Thyroid gland (tissue), 4 donors: ENCODE measurements at places on chromosomes 1 and 21. TPM values are rescaled to one million over a fixed set of nuclear protein-coding genes. Genes with fewer than 3 reads are reported as not detected.
A peak's percentile ranks its signal among the peaks of the same experiment; 100 is the strongest.

DNA sequence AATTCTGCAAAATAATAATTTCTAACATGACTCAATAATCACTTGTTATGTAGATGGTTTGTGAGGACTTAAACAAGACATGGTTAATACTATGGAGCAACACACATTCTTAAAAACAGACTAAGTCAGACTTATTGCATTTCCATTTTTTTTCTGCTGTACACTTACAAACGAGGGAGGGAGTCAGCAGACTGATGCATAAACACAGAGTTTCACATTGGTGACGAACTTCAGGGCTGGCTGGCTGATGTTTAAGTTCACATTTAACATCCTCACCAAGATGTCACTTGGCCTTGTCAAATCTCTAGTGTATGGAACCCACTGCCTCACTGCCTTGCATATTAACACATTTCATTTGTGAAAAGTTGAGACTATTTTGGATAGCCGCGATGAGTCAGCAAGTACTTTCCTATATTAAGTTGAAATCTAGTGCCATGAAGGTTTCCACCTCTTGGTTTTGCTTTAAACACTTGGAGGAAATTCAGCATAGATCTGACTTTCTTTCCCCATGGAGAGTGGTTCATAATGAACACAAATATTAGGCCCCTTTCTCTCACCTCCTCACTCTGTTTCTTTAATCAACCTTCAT, 337.5 kb upstream of the RUNX1 start:
- no peak overlapping the region for H3K27ac ChIP-seq
- DNase-seq = no peak
- no peaks in the 10 kb centered on the region for H3K36me3 ChIP-seq
- H3K4me1 ChIP-seq = no peaks in the 10 kb centered on the region
- H3K27me3 ChIP-seq = no peaks in the 10 kb centered on the region

Gene PUSL1
- total RNA-seq = 27.3 TPM

Gene SLAMF9
- total RNA-seq = not detected

DNA sequence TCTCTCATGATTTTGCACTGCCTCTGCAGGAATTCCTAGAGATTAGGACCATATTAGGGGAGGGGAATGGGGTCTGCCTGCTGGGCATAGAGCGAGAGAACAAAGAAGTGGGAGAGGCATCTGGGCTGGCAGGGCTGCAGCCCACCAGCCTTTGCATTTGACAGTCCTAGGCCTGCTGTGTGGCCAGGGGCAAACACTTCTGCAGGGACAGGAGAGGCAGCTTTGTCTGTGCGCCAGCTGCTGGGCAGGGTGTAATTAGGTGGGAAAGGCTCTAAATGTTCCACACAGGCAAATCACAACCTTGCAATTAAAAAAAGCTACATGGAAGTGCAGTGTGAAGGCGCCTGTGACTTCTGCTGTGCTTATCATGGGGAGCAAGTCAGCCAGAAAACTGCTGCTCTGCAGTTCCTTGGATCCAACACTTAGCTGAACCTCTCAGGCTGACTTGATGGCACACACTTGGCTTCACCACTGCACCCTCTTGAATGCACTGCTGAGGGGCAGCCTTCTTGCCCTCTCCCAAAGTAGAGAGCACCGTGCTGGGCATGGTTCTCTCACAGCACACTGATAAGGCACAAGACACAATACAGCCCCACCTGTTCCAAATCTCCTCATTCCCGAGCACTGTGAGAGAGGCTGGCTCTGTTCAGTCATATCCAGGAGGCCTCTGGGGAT, 73.6 kb upstream of the TLR5 start:
- no peak for DNase-seq
- no peak overlapping the region for H3K27ac ChIP-seq
- no peaks in the 10 kb centered on the region for H3K36me3 ChIP-seq
- no peaks in the 10 kb centered on the region for H3K4me1 ChIP-seq

DNA sequence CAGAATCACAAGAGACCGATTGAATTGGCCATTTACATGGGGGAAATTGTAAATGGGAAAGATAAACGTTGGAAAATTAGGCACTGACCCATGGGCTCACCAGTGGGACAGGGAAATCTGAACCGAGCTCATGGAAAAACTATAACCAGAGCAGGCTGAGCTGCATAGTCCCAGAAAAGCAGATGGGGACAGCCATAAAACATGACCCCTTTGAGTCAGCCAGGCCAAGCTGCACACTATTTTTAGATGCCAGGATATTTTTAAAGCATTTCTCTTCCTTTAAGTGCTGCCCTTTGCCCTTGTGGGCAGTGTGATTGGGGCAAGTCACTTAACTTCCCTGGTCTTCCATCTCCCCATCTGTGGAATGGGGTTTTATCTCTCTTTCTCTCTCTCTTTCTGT, 184.1 kb downstream of the FOXD2 start:
- DNase-seq = no peak
- no peaks in the 10 kb centered on the region for H3K4me1 ChIP-seq
- no peak overlapping the region for H3K4me3 ChIP-seq
- H3K36me3 ChIP-seq = no peaks in the 10 kb centered on the region

Gene EPHA2
- 31.7 TPM for total RNA-seq

DNA sequence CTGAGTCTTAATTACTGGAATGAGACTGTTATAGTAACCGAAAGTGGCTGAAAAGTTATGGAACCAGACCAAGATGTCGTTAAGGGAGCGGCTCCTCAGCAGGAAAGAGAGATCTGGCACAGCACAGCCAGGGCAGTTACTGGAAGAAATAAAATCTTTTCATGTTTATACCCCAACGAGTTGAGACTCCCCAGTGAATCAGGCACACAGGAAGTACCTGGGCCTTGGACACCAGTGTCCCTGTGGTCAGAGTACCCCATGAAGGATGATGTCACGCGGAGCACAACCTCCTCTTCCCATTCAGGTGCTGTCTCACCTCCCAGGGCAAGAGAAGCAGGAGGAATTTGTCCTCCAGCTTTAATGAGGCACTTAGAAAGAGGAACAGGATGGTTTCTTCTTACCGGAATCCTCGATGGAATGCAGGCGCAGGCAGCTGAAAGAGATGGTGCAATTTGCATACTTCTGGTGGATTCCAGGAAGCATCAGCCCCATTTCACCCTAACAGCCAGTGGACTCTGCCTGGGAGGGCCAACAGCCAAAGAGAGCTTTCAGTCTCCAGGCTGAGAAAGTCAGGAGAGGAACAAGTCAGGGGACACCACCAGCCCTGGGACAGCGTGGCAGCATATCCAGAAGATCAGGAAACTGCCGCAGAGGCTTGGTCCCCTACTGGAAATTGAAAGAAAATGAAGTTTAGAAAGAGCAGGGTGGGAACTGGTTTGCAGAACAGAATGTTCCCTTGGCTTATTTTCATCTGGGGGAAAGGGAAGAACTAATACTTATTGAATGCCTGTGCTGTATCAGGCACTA, 35.9 kb upstream of the CTTNBP2NL start:
- H3K4me1 ChIP-seq = peaks cover 30% of the 10 kb centered on the region
- DNase-seq = peak; percentile 39
- H3K4me3 ChIP-seq = peak overlapping the region; percentile 6
- no peaks in the 10 kb centered on the region for H3K36me3 ChIP-seq
- no peaks in the 10 kb centered on the region for H3K27me3 ChIP-seq
- H3K27ac ChIP-seq = peak overlapping the region; percentile 67

Gene FCAMR
- not detected for total RNA-seq

GRCh38 chr1:183327434-183328290, 90.5 kb downstream of the NMNAT2 start:
- peak overlapping the region; percentile 17 for H3K27ac ChIP-seq
- H3K36me3 ChIP-seq = no peaks in the 10 kb centered on the region
- H3K27me3 ChIP-seq = no peaks in the 10 kb centered on the region
- peaks cover 10% of the 10 kb centered on the region for H3K4me1 ChIP-seq
- no peak overlapping the region for H3K4me3 ChIP-seq

DNA sequence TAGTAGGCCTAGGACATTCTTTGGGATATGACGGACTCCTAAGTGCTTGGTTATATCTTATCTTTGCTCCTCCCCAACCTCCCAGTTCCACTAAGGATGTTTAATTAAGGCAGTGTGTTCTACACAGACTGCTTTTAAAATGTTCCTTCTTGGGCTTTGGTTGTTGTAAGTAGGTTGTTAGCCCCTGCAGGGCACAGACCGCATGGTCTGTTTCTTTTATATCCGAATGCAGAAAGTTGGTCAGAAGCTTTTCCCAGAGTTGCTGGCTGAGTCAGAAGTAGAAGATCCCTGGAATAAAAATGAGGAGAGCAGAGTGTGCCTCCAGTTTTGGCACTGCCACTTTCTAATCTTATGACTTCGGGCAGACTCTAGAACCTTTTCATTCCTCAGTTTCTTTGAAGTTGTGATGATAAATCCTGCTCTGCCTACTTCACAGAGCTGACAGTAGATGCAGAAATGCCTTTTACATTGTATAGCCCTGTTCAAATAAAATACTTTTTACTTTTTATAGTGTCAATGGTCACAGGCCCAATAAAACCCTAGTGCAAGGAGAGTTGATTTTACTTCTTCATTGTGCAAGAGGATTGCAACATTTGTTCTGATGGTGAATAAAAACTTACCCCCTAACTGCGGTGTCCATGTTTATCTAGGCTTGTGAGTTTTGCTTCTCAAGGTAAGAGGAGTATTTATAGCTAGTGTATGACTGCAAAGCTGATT, 18.4 kb downstream of the FMN2 start:
- no peak overlapping the region for H3K27ac ChIP-seq
- no peak overlapping the region for H3K4me3 ChIP-seq

DNA sequence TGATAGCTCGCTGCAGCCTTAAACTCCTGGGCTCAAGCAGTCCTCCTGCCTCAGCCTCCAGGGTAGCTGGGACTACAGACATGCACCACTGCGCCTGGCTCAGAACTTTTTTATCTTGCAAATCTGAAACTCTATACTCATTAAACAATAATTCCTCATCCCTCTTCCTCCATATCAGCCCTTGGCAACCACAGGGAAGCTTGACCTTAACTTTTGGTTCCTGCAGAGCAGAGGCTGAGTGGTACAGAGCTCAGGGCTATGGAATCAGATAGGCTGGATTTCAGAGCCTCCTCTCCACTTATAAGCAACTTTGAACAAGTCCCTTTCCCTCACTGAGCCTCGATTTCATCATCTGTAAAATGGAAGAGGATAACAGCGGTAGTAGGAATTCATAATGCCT, 47.4 kb downstream of the ECE1 start:
- DNase-seq = no peak
- no peak overlapping the region for H3K4me3 ChIP-seq
- H3K36me3 ChIP-seq = peaks cover 55% of the 10 kb centered on the region

Gene EXO1
- total RNA-seq = 8.2 TPM

- H3K4me1 ChIP-seq = peaks cover 6% of the 10 kb centered on the region
- no peak overlapping the region for H3K27ac ChIP-seq
- no peak for DNase-seq
- H3K27me3 ChIP-seq = peaks cover 47% of the 10 kb centered on the region
Measured at GRCh38 chr21:36692114-36692834, 6.6 kb upstream of the SIM2 start.

DNA sequence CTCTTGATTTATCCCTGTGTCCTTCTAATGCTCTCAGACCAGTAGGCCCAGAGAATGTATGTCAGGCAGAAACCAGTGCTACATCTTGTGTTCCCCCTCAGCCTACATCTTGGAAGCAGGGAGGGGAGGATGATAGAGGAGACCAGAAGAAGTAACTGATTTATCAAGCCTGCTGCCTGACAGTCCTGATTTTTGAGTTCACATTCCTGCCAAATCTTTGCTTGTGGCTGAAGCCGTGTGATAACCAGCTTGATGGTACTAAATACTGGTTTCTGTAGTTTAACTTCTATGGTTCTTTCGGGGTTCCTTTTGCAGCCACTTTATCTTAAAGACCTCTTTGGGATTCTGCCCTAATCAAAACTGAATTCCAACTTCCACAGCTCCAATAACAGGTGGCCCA, 59.7 kb upstream of the WDR26 start:
- DNase-seq = no peak
- H3K36me3 ChIP-seq = no peaks in the 10 kb centered on the region
- no peaks in the 10 kb centered on the region for H3K27me3 ChIP-seq
- no peak overlapping the region for H3K27ac ChIP-seq

DNA sequence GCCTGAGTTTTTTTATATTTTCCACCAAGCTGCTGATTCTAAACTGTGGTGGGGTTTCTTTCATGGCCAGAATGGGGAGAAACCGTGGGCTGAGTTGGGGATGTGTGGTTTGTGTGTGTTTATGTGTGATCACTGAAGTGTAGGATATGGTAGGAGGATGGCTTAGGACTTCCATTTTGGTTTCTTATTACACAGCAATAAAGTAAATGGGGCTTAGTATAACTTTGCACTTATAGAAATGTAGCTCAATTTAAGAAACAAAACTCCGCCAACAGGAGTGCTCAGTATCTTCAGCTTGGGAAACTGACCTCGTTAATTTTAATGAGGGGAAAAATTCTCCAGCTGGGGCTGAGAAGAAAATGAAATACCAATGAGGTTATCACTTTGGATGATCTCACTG, 77.8 kb downstream of the PBX1 start:
- no peak overlapping the region for H3K4me3 ChIP-seq
- DNase-seq = no peak
- H3K27me3 ChIP-seq = no peaks in the 10 kb centered on the region
- H3K27ac ChIP-seq = no peak overlapping the region
- no peaks in the 10 kb centered on the region for H3K36me3 ChIP-seq

GRCh38 chr1:101198842-101199636, 37.8 kb upstream of the S1PR1 start:
- H3K36me3 ChIP-seq = no peaks in the 10 kb centered on the region
- no peaks in the 10 kb centered on the region for H3K27me3 ChIP-seq
- no peak for DNase-seq
- H3K4me1 ChIP-seq = no peaks in the 10 kb centered on the region
- H3K27ac ChIP-seq = no peak overlapping the region

- no peaks in the 10 kb centered on the region for H3K27me3 ChIP-seq
- no peak overlapping the region for H3K27ac ChIP-seq
- H3K4me3 ChIP-seq = peak overlapping the region; percentile 85
- no peaks in the 10 kb centered on the region for H3K4me1 ChIP-seq
- H3K36me3 ChIP-seq = no peaks in the 10 kb centered on the region
Measured at GRCh38 chr1:233295975-233296322, 424 bp upstream of the PCNX2 start.

GRCh38 chr1:22388671-22389450, 62.8 kb upstream of the ZBTB40 start:
- no peak overlapping the region for H3K27ac ChIP-seq
- peaks cover 7% of the 10 kb centered on the region for H3K4me1 ChIP-seq
- H3K36me3 ChIP-seq = no peaks in the 10 kb centered on the region
- no peak for DNase-seq
- no peak overlapping the region for H3K4me3 ChIP-seq

Gene ADAMTS5
- total RNA-seq = 22.0 TPM

DNA sequence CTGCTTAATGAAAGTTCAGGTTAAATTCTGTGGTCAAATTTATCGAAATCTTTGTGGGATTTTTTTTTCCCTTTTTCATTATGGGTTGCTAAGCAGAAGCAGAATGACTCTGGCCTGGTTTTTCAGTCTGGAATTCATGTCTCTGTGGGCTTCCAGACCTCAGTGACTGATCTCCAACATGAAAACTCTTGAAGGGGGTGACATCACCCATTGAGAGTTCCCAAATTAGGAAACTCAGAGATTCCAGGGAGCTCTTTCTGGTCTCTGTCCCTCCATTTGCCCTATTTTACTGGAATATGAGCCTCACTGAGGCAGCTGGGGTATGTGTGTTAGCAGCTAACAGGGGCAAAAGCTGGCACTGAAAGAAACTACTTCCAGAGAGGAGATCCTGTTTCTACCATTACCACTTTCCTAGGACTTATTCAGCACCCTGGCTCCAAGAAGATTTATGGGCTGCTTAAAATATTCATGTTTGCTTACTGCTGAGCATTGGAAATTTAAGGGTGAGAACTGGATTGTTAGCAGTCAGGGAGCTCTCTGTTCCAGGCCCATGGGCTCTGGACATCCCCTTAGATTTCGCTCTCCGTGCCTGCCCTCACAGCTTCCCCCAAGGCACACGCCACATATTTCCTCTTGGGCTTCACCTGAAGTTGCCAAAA, 203.4 kb upstream of the SPAG17 start:
- H3K4me1 ChIP-seq = no peaks in the 10 kb centered on the region
- no peak overlapping the region for H3K27ac ChIP-seq
- no peaks in the 10 kb centered on the region for H3K27me3 ChIP-seq
- H3K36me3 ChIP-seq = no peaks in the 10 kb centered on the region
